ENCODE measurements at places on chromosomes 1 and 21. TPM values are rescaled to one million over a fixed set of nuclear protein-coding genes. Genes with fewer than 3 reads are reported as not detected.

OLFM3 gene
- not detected for total RNA-seq

GRCh38 chr1:28646040-28646439, 2.4 kb upstream of the RNU11 start:
- DNase-seq = no peak
- no peak overlapping the region for H3K27ac ChIP-seq
- no peaks in the 10 kb centered on the region for H3K27me3 ChIP-seq

DNA sequence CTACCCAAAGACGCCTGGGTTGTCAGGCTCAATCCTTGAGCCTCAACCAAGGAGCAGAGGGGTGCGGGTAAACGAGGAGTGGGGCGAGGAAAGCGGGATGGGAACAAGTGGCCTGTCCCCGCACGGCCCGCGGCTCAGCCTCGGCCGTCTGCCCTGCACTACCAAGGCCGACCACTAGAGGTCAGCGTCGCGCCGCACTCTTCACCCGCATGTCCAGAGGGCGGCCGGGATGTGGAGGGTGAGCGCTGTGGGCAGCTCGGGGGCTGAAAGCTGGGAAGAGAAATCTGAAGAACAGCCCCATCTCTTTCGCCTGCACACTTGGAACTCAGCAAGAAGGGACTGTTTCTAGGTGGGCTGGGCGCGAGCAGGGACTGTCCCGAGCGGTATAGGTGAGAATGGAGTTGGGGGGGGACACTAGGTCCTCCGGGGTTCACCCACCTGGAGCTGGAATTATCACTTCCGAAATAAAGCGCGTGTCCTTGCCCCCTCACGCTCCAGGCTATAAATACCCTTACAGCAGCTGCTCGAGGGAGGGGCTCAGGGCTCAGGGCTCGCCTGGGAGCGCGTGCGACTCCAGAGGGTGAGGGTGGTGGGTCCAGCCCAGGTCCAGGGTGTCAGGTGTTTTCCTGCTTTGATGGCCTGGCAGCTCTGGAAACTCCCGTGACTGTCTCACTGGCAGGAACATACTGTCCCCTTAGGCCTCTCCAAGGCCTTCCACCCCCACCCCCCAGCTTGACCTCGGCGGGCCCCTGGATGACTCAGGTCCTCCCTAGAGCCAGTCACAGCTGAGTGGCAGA, 9.8 kb downstream of the SLC30A2 start:
- H3K27me3 ChIP-seq = no peaks in the 10 kb centered on the region
- H3K4me3 ChIP-seq = peak overlapping the region; percentile 96
- H3K36me3 ChIP-seq = peaks cover 2% of the 10 kb centered on the region
- peak; percentile 28 for DNase-seq

DNA sequence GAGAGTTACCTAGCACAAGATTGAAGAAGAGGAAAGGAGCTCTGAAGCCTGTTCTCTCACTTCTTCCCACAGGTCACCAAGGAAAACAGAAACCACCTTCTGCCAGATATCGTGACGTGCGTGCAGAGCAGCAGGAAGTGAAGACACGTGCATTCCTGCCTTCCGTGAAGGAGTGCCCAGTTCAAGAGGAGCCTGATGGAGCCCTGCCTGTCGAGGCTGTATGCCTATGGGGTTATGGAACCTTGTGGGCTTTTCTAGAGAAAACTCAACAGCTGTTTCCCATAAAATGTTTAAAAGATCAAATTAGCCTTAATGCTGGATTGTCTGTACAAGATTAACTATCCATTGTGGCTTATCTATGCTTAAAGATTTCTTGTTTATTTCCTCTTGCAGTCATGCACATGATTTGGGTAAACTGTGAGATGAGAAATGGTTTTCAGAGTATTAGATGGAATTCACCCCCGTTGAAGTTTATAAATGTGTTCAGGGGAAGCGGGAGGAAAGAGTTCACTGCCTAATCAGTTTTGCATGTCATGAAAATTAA, 27.8 kb downstream of the NTPCR start:
- no peak overlapping the region for H3K4me3 ChIP-seq
- H3K27me3 ChIP-seq = no peaks in the 10 kb centered on the region
- H3K36me3 ChIP-seq = no peaks in the 10 kb centered on the region

All from Panc1 (cell line).